ENCODE measurements at places on chromosomes 7 and 10.

GRCh38 chr7:7554649-7555575 lies 11.8 kb upstream of the MIOS start:
- DNase-seq = no peak

GRCh38 chr10:7337431-7338171 lies 73.2 kb downstream of the SFMBT2 start:
- no peak for DNase-seq

- peak; percentile 39 for DNase-seq
These were observed 1.1 kb downstream of the EPHA1 start for GRCh38 chr7:143407287-143408251.

GRCh38 chr10:74123081-74123480 lies 27.5 kb downstream of the AP3M1 start:
- DNase-seq = no peak

GRCh38 chr10:76558586-76558985 lies 1079.0 kb downstream of the KCNMA1 start:
- DNase-seq = no peak

GRCh38 chr7:44438816-44439215 lies 51.6 kb downstream of the NUDCD3 start:
- no peak for DNase-seq

- DNase-seq = no peak
These were observed 14.8 kb downstream of the PDAP1 start for GRCh38 chr7:99393355-99394187.

DNA sequence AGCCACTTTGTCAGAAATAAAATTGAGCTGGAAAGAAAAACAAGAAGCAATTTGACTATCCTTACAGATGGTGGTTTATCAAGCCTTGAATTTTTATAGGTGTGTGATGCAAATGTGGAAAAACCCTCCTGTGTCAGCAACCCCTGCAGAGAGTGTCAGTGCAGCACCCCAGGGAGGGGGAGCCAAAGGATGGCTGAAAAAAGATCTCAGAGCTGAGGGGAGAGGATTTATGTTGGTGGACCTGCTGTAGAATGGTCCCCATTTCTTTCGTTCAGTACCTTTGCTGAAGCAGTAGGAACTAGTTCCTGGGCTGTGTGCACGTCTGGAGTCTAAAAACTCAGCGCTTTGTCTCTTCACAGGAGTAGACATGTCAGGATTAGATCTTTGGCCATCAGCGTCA lies 239.0 kb downstream of the PHTF2 start:
- no peak for DNase-seq

DNA sequence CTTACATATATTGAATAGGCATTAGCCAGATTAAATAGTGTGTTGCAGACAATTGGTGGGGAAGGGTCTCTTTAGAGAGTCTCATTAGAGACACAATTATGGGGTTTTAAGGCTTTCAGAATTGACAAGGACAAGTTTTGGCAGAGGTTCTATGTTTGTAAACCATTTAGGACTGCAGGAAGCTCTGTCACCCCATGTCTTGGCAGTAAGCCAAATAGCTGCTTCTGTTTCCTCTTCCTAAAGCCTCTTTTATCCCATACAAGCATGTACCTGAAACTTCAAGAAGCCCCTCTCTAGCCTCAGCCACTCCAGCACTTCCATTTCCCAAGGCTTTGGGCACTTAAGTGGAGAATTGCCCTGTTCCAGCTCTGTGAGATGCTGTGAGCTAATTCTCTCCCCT lies 21.8 kb upstream of the LRRC4 start:
- DNase-seq = no peak

DNA sequence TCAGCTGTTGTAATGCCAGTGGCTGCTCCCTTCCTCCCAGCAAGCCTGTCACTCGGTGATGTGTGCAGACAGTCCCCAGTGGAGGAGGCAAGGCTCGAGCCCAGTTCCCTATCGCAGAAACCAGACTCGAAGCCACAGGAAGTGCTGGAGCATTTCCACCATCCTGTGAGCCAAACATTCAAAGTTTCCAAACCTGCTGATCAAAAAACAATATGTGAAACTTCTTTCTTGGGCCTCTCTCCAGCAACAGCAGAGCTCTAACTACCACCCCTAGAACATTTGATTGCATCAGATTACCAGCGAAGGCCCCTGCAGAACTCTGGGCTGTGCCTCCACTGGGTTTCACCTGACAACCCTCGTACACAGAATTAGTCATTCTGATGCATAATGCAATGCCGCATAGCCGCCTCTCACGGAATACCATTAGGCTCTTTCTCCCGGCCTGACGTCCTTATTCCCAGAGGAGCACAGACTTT lies 94.0 kb downstream of the ELMO1 start:
- DNase-seq = peak; percentile 67

DNA sequence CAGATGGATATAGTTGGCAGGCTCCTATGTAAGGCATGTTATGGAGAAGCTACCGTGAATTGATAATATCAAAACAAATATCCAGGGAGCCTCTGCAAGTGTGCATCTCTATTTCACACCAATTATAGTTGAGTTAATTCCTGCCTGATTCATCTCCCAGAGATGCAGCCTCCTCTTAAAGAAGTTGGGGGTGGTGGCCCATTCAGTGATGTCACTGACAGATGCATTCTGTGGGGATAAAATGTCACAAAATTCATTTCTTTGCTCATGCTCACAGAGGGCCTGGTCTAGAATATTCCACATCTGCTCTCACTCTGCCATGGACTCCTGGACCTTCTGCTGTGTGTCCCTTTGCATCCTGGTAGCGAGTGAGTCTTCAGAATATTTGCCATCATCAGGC lies 189.1 kb upstream of the PRSS1 start:
- DNase-seq = no peak

GRCh38 chr10:100014071-100014762 lies 4.5 kb upstream of the DNMBP start:
- no peak for DNase-seq

GRCh38 chr10:36188461-36188860 lies 546.4 kb upstream of the FZD8 start:
- no peak for DNase-seq

DNA sequence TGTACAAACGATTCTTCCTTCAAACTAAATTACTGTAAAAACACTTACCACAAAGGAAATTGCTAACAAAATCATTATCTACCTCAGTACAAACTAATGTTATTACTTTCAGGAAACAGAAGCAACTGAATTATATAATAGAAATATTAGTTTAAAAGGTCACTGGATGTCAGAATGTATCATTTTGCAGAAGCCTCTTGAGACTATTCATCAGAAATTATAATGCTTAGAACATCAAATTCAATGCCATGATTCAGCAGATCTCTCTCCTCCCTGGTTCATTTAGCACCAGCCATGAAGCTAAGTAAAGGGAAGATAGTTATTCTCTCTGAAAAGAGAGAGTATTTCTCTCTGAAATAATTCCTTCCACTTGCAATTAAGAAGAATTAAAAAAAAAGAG lies 223.3 kb downstream of the IMMP2L start:
- no peak for DNase-seq

- DNase-seq = no peak
These were observed 67.8 kb downstream of the TBX20 start for GRCh38 chr7:35185908-35186731.

DNA sequence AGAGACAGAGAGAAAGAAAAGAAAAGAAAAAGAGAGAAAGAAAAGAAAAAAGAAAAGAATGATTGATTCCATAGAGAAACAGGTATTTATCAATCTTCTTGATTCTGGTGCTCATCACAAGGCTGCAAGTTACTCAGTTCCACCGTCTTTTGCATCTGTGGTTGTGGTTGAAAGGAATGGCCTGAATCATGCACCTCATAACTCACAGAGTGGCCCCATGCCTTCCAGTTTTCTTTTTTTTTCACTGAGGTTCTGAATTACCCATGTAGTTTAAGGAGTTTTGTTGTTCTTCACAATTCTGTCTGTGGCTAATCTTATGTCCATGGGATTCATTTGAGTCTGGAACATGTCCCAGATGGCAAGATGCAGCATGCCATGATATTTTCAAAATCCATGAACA lies 156.0 kb downstream of the ZNF33B start:
- no peak for DNase-seq

DNA sequence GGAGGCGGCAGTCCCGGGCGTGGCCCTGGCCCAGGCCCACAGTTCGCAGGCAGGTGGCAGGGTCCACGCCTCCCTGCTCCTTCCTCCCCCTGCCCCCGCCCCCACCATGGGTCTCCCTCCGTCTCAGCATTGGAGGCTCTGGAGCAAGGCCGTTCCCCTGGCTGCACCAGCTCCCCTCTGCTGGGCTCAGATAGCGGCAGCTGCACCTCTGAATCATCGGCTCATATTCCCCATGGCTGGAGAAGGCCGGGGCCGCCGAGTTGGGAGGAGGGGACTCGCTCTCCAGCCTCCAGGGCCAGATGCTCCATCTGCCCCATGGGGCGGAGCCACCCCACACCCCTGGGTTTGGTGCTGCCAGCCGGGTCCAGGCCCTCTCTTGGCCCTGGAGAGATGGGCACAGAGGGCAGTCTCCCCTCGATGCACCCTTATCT lies 145.0 kb downstream of the ELFN1 start:
- DNase-seq = no peak

GRCh38 chr7:74280985-74281384 lies 8.2 kb upstream of the CLIP2 start:
- DNase-seq = no peak

DNA sequence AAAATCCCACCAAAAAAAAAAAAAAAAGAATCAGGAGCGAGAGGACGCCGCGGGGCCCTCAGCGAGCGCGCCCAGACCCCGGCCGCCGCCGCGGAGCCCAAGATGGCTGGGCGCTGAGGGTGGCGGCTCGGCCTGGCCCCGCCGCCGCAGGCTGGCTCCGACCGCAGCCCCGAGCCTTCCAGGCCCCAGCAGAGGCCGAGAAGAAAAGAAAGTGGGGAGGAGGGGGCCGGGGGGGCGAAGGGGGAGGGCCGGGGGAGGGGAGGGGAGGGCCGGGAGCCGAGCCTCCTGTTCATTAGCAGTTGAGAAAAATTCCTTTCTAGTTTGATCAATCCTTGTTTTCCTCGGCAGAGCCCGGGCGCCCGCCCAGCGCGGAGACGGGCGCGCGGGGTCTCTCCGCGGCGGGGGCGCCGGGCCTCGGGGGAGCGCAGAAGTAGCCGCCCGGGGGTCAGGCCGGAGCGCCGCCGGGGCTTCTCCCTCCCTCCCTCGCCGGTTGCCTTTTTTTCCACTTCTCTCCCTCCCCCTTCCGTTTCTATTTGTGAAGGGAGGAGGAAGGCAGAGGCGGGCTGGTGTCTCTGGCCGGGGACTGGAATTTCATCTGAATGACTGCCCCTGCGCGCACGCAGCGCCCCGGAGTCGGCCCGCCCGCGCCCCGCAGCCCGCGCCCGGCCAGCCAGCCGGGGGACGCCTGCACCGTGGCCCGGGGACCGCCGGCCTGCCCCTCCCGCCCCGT lies 778 bp upstream of the TRIM8 start:
- DNase-seq = peak; percentile 40

GRCh38 chr7:113799896-113800295 lies 118.9 kb downstream of the PPP1R3A start:
- DNase-seq = no peak

DNA sequence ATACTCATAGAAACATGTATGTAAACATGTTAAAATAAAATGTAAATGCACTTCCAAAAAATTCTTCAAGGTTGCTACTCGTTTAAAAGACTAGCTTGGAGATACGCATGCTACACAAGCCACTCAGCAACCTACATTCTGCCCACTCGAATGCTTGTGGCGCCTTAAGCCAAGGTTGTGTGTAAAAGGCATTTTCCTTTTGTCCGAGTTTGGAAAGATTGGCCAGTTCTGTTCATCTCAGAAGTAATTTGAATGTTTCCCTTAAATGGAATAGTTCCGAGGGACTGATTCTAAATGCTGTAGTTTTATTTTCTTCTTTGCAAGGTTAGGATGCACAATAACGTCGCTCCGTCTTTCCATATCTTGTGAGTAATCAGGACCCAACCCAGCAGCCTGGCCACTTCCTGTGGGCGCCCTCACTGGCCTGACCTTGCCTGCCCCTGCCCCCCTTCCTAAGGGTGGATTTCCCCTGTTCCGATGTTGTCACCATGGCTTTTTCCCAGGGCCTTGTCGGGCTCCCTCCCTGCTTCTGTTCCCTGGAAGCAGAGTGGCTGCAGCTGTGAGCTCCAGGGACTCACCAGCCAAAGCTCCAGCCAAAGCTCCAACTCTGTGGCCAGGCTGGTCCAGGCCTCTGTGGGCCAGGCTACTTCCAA lies 70.6 kb downstream of the PTPRE start:
- DNase-seq = peak; percentile 46

- no peak for DNase-seq
These were observed 2.9 kb upstream of the SGPL1 start for GRCh38 chr10:70812814-70813213.

Data from activated CD4-positive, alpha-beta memory T cell treated with anti-CD3 and anti-CD28 coated beads, Interleukin-2, amount 10 ng/mL, durations not matched to agents 7 days and 5 days (primary cell).